ENCODE measurements at places on chromosomes 7 and 10. TPM values are rescaled to one million over a fixed set of nuclear protein-coding genes. Genes with fewer than 3 reads are reported as not detected.

DNA sequence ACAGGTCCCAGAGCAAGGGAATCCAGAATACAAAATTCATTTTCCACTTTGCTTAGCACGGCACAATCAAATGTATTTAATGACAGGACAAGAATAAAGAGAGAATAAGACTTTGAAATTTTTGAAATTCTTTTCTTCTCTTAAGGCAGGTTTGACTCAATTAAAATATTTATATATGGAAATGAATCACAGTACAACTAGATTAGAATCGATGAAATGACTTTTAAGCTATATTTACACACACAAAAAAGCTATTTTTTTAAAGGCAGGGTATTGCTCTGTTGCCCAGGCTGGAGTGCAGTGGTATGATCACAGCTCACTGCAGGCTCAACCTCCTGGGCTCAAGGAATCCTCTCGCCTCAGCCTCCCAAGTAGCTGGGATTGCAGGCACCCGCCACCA is 265.4 kb upstream of the SLC26A5 start:
- no peak for DNase-seq

C10orf67 gene
- not detected for total RNA-seq

- no peak for DNase-seq
Measured at GRCh38 chr7:156928406-156928747, 21.1 kb upstream of the NOM1 start.

DNA sequence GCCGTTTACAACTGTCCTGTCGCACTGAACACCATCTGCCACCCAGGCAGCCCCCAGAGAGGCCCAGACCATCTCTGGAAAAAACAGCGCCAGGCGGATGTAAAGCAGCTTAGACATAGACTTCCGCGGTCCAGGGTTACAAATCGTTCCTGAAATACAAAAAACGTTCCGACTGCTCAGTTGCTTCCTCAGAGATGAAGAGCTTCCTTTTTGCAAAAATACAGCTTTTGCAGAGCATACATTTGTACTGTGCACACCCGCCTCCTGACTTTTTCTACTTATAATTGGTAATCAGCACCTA is 11.4 kb downstream of the DAGLB start:
- no peak for DNase-seq

KIN gene
- 13.2 TPM for total RNA-seq

DNA sequence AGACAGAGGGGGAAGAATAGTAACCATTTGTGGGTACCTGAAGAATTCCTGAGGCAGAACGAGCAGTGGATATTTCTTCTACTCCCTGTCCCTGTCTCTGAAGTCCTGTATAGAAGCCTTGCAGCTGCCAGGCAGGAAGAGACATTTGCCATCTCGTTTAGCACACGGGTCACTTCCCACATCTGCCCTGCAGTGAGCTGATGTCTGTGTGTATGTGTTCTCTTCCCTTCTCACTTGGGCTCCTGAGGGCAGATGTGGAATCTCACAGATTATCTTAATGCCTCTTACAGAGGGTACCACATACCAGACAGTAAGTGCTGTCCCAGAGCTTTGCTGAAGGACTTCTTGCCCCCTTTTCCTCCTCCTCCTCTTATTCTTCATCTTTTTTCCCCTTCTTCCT is 14.1 kb upstream of the TRPV6 start:
- DNase-seq = no peak

OR9A2 gene
- not detected for total RNA-seq

TASOR2 gene
- total RNA-seq = 49.1 TPM

DNA sequence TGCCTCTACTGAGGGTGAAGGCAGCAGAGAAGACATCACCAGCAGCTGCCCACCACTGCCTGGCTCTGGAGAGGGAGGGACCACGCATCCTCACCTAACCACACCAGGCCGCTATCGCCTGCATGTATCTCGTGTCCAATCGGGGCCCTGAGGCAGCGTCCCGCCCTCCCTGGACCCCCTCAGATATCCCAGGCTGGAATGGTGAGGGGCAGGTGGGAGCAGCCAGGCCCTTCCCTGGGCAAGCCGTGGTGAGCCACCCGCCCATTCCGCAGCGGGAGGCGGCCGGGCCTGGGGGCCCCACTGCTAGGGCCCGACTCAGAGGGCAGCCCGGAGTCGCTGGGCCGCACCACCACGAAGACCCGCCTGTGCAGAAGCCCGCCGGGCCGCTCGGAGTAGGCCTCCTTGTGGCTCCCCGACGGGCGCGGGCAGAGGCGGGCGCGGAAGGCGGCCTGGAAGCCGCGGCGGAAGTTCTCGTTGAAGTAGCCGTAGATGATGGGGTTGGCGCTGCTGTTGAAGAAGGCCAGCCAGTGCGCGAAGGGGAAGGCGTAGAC is 21.6 kb upstream of the PPA1 start:
- no peak for DNase-seq

TMEM184A gene
- total RNA-seq = 0.21 TPM

- DNase-seq = no peak
Measured at GRCh38 chr10:73650537-73651331, 5.1 kb downstream of the SYNPO2L start.

- DNase-seq = no peak
Measured at GRCh38 chr10:34031400-34031799, 696.9 kb upstream of the NRP1 start.

SLC13A4 gene
- not detected for total RNA-seq

CAV1 gene
- 48.2 TPM for total RNA-seq

GRCh38 chr10:8379906-8380832 is 325.7 kb downstream of the GATA3 start:
- no peak for DNase-seq

DNA sequence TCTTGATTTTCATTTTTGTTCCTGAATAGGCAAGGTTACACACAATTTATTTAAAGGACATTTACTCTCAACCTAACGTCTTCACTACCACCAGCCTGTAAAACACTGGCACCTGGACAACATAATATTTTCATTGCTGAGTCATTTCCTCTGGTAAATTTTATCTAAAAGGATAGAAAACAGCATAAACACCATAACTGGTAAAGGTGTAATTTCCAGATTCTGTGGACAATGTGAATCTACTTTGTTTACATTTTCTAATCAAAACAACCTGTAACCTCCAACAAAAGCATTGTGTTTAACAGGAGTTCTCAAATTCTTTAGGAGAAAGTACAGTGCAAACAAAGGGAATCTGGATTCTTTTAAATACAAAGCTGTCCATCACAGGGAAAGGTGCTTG is 472.0 kb upstream of the AKR1E2 start:
- no peak for DNase-seq

- no peak for DNase-seq
Measured at GRCh38 chr10:75261813-75262705, 26.3 kb upstream of the COMTD1 start.

- DNase-seq = no peak
Measured at GRCh38 chr10:13684252-13684791, 97.6 kb downstream of the PRPF18 start.

DNA sequence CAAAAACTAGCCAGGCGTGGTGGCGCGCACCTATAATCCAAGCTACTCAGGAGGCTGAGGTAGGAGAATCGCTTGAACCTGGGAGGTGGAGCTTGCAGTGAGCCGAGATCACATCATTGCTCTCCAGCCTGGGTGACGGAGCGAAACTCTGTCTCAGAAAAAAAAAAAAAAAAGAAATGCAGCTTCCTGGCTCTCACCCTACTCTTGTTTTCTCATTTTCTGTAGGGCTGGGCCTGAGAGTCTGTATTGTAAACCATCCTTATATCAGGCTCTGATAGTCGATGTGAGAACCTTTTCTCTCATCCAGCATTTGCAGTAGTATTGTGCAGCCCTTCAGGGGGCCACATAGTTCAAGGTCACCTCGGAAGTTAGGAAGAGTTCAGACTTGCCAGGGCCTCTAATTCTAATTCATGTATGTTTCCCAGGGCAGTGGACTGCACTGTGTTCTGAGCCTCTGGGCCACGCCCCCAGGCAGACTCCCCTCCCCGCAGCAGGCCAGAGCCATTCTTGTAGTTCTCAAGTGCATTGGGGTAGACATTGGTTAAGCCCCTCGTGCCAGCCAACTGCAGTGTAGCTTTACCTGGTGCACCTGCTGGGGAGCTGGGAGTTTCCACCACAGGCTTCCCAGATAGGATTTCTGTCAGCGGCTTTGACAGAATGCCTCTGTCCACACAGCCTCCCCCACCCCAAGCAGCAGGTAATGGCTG is 38.3 kb upstream of the PDCD4 start:
- no peak for DNase-seq

All from endothelial cell (in vitro differentiated cells).